ENCODE measurements at places on chromosomes 13 and 19.

GRCh38 chr13:114111577-114111976 is 20.8 kb downstream of the RASA3 start:
- DNase-seq, result no peak

- no peak for DNase-seq
Observed at GRCh38 chr13:102854675-102855074, 8.8 kb downstream of the ERCC5 start.

DNA sequence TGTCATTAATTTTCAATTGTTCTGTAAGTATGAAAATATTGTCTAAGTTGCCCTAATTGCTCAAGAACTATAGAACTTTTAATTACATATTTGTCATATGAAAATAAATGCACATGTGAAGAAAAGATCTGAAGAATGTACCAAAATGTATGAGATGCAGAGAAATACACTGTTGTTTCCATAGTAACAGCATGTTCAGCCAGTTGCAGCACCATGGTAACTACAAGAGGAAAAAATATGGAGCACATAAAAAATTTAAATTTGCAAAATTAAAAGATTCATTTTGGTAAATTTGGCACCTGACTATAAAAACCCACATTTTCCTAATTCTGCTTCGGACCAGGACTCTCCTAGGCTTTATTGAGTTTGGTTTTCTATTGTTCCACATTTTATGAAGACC is 1170.0 kb upstream of the MIR17HG start:
- DNase-seq, result no peak

DNA sequence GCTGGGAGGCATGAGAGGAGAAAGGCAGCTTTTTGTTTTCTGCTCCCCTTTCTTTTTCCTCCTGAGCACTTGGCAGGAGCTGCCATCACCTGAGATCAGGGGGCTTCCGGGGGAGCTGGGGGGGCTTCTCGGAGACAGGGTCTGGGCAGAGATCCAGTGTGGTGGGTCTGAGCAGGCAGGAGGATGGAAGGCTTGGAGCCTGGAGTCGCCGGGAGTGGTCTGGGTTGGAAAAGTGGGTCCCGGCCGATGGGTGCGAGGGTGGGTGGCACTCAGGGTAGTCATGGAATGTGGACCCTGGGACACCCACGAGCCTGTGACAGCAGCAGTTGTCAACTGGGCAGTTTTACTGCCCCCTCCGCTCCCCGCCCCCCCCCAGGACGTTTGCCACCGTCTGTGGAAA is 2.2 kb upstream of the ADM5 start:
- DNase-seq, result no peak

GRCh38 chr13:100019780-100020356 is 38.3 kb downstream of the ZIC2 start:
- DNase-seq, result no peak

DNA sequence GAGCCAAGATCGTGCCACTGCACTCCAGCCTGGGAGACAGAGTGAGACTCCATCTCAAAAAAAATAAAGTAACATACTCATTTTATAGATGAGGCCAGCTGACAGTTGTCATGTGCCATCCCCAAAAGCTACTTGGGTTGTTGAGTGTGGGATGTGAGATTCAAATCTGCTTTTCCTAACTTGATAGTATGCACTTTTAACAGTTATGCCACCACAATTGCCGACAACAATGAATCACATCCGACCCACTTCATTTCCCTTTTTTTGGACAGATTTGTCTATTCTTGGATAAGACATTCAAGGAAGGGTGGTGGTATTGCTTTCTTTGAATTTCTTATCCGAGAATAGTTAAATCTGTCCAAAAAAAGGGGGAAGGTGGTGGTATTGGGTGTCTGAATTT is 16.3 kb upstream of the DNMT1 start:
- DNase-seq, result no peak

DNA sequence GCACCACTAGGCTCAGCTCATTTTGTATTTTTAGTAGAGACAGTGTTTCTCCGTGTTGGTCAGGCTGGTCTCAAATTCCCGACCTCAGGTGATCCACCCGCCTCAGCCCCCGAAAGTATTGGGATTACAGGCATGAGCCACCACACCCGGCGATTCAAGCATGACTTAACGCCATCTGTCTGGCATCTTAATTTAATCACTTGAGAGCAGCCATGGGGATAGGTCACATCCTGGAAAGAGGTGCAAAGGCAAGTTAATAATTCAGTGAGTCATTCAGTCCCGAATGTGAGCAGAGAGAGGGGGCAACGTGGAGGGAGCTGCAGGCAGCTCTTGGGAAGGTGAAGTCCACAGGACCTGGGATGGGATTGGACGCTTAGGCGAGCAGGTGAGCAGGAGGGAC is 31.7 kb upstream of the USP29 start:
- no peak for DNase-seq

DNA sequence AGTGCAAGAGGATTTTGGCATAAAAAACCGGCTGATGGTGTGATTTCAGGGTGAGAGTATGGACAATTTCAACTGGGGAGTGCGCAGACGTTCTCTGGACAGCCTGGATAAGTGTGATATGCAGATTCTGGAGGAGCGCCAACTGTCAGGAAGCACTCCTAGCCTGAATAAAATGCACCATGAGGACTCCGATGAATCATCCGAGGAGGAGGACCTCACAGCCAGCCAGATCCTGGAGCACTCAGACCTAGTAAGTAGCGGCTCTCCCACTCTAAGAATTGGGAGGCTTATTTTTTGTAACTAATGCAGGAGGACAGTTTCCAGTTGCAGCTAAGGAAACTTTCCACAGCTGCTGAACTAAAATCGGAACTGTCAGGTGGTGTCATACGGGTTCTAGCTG is 53.6 kb downstream of the ZAR1L start:
- no peak for DNase-seq

- DNase-seq, result no peak
Observed at GRCh38 chr13:112892426-112893206, 76.4 kb upstream of the MCF2L start.

DNA sequence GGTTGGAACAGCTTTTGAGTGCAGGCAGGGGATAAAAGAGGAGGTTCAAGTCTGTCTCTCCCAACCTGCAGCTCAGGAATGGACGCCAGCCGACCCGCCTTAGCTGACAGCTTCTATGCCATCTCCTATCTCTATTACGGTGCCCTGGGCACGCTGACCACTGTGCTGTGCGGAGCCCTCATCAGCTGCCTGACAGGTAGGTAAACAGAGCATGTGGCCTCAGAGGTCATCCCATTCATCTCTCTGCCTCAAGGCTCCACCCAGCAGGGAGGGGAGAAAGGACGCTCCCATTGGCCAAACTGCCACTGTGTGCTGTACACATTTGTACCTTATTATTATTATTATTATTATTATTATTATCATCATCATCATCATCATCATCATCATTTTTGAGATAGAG is 16.5 kb downstream of the SLC5A5 start:
- no peak for DNase-seq

GRCh38 chr13:91058066-91058465 is 289.4 kb upstream of the MIR17HG start:
- no peak for DNase-seq

DNA sequence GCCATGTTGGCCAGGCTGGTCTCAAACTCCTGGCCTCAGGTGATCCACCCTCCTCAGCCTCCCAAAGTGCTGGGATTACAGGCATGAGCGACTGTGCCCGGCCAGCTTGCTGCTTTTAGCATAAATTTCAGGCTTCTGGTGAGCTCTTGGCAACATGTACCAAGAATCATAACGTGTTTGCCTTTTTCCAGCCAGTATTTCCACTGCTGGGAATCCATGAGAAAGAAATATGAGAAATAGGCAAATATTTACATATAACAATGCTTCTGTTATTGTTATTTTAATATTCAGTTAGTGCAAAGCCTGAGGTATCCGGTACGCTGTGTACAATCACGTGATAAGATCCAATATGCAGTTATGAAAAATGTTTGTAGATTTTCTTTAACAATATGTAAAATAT is 29.2 kb upstream of the CERS4 start:
- no peak for DNase-seq

DNA sequence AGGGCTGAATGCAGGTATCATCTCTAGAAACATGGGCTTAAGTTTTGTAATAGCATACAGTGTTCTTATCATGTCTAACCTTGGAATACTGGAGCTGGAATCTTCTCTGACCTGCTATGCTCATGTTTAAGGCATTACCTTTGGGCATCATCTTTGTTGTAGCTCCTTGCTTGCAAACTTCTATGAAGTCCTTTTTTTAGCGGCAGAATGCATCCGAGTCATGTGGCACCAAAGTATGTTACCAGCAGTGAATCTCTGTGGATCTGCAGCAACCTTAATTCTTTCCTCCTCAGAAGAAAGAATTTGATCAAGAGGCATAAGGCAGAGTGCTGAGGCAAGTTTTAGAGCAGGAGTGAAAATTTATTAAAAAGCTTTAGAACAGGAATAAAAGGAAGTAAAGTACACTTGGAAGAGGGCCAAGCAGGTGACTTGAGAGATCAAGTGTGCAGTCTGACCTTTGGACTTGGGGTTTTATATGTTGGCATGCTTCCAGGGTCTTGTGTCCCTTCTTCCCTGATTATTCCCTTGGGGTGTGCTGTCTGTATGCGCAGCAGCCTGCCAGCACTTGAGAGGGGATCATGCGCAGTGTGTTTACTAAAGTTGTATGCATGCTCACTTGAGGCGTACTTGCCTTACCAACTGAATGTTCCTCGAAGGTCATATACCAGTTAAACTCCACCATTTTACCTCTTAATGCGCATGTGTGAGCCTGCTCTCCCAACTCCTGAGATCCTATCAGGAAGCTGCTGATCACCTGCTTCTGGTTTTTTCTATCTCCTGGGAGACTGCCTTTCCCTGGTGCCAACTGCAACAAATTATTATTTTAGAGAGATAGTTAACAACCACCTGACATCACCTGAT is 115.5 kb downstream of the LACC1 start:
- DNase-seq, result no peak

GRCh38 chr19:17260842-17261325 is 3.7 kb downstream of the USHBP1 start:
- peak; percentile 81 for DNase-seq

GRCh38 chr19:17687857-17688784 is at the start of gene UNC13A:
TSS of gene UNC13A (minus strand) at chr19:17688354. CDS start at chr19:17688199, 155 bp downstream.
- DNase-seq, result peak; percentile 24

DNA sequence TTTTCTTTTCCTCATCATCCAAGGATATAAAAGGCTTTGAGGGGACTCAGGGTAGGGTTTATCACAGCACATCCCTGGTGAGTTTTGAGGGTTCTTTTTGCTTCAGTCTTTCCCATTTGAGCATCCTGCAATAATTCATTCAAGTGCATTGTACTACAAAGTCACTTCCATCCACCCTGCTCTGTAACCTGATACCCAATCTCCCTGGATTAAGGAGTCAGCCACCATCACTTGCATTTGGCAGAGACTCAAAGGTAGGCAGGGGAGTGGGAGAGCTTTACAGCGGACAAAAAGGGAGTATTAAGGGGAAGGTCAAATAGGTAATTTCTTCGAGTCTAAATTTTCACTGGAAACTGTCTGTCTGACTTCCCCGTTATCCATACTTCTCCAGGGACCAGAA is 216.1 kb upstream of the TMTC4 start:
- DNase-seq, result no peak

- no peak for DNase-seq
Observed at GRCh38 chr13:30780338-30780981, 45.1 kb downstream of the ALOX5AP start.

- DNase-seq, result no peak
Observed at GRCh38 chr13:21517576-21517975, 58.5 kb upstream of the ZDHHC20 start.

DNA sequence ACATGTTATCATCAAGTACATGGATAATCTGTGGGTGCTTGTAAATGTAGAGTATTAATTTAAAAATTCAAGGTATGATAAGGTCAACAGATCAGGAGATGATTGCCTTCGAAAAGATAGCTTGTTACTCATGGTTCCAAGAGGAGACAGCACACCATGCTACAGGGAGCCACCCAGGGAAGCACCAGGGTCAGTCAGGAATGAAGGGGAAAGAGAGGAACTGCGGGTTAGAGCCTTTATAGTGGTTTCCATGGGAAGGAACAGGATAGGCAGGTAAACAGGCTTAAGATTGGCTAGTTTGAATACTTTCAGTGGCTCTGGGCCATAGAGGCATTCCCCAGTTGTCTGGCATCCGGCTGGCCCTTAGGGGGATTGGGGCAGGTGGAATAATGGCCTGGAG is 74.2 kb upstream of the SERTM1 start:
- no peak for DNase-seq

DNA sequence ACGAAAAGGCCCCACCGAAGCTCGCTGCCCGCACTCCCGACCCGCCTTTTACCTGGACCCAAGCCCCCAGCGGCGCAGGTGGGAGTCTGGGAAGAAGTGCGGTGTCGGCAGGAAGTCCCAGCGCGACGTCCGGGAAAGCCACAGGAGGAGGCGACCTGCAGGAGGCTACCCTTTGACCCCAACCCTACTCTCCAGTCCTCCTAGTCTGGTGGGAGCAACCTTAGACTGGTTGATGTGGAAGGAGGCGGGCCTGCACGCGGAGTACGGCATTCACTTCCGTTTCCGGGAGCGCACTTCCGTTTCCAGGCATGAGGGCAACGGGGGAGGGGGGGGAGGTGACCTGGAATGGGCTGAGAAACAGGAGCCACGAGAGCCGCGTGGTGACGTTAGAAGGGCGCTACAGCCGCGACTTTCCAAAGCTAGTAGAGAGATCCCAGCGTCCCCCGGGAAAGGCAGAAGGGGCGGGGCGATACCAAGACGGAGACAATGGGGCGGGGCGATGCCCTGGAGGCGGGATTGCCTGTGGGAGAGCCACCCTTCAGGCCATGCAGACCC is 28.5 kb downstream of the ZNF266 start:
- DNase-seq, result peak; percentile 27

DNA sequence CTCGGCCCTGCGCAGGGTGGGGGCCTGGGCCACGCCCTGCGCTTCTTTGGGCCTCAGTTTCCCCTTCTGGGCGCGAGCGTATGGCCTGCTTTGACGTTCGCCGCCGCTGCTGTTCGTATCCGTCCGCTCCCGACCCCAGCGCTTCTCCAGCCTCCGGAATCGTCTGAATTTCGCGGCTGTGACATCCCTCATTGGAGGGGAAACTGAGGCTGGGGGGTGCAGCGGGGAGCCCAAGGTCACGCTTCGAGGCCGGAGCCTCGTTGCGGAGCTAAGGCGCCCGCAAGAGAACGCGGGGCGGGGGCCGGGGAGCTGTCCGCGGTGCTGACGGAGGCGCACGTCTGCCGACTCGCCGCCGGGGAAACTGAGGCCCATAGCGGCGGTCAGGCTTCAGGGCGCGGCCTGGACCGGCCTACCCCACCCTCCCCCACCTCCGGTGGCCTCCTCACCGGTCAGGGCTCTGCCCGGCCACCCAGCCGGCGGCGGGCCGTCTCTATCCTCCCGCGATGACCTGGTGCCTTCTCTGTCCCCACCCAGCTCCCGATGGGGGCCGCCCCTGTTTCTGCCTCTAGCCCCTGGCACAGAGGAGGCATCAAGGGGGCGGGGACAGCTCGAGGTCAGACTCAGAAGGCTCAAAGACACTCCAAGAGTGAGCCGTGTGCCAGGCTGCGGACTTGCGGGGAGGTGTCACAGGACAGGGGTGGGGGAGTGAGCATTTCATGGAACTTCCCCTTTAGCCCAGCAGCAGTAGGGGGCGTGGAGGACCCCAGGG is 3.0 kb upstream of the APC2 start:
- no peak for DNase-seq

All from stimulated activated CD8-positive, alpha-beta memory T cell treated with anti-CD3 and anti-CD28 coated beads, Interleukin-4, amount 100 ng/mL, for 24 hours (primary cell).